ENCODE measurements at places on chromosomes 4 and X. TPM values are rescaled to one million over a fixed set of nuclear protein-coding genes. Genes with fewer than 3 reads are reported as not detected.

DNA sequence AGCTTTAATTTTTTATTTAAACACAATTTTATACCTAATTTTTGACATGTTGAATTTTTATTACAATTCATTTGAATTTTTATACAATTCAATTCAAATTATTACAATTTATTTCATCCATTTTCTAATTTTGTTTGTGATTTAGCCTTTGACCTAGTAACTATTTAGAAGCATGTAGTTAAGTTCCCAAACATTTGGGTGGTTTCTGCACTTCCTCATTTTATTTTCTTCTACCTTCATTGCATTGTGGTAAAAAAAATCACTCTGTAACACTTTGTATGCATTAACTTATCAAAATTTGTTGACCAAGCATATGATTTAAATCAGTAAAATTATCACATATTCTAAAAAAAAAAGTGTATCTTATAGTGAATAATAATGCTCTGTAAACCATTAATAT is 928.9 kb downstream of the ARAP2 start:
- DNase-seq = no peak

- DNase-seq = no peak
Observed at GRCh38 chr4:8312069-8312445, 42.5 kb downstream of the HTRA3 start.

- DNase-seq = no peak
Observed at GRCh38 chr4:172830295-172830764, 338.3 kb upstream of the GALNT7 start.

- no peak for DNase-seq
Observed at GRCh38 chrX:154698630-154699248, 45.4 kb upstream of the CTAG2 start.

DNA sequence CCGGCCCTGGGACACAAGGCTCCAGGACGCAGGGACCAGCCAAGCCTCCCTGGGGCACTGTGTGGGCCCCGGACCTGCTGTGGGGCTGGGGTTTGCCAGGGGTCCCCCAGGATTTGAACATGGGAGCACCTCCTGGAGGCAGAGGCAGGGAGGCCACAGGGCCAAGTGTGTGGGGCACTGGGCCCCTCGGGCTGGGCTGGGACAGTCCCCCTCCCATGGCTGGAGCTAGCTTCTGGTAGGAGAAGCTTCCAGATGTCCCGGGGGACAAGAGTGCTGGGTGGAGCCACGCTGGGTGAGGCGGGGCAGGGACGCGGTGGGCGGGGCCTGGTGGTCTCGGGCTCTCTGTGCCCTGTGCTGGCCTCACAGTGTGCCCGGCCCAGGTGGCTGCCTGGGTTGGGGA is 18.6 kb downstream of the FGFRL1 start:
- no peak for DNase-seq

Gene CPZ
- not detected for total RNA-seq

Gene DRD5
- not detected for total RNA-seq

Gene DACH2
- total RNA-seq = not detected

Gene GPAT3
- 5.4 TPM for total RNA-seq
